ENCODE measurements at places on chromosomes 6 and 20. TPM values are rescaled to one million over a fixed set of nuclear protein-coding genes. Genes with fewer than 3 reads are reported as not detected.
A peak's percentile ranks its signal among the peaks of the same experiment; 100 is the strongest.

IL17A gene
- not detected for total RNA-seq

PTP4A1 gene
- 34.6 TPM for total RNA-seq

TPD52L2 gene
- 63.0 TPM for total RNA-seq

PHF3 gene
- total RNA-seq = 31.6 TPM

HSPA12B gene
- 6.1 TPM for total RNA-seq

CCN6 gene
- total RNA-seq = not detected

BNIP5 gene
- total RNA-seq = not detected

PCK1 gene
- total RNA-seq = 0.80 TPM

C6orf141 gene
- 0.45 TPM for total RNA-seq

GRCh38 chr6:107704347-107705013 is 119.6 kb downstream of the SCML4 start:
- no peak for DNase-seq

GRCh38 chr20:57435105-57435497 is 43.9 kb downstream of the RBM38 start:
- DNase-seq = no peak

GRCh38 chr20:50065325-50065615 is 47.7 kb downstream of the UBE2V1 start:
- peak; percentile 28 for DNase-seq

DNA sequence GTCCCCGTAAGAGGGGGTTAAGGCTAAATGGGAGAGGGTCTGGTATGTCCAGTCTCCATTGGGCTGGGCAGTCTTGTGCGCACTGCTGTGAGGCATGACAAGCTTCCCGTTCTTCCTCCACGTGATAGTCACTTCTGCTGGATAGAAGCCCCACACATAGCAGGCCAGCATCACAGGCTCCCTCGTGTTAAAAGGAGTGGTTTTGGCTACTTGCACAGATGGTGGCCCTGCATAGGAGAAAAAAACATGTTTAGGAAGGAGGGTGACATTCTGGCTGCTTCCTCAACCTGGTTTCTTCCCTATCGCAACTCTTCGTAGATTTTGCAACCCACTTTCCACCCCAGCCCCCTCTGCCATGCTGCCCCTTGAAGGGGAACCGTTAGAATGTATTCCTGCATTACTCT is 3.6 kb downstream of the HLA-DMB start:
- no peak for DNase-seq

GRCh38 chr6:124577734-124578281 is 384.4 kb upstream of the RNF217 start:
- no peak for DNase-seq

- DNase-seq = no peak
These were observed 341.6 kb upstream of the JAG1 start for GRCh38 chr20:11015440-11015839.

DNA sequence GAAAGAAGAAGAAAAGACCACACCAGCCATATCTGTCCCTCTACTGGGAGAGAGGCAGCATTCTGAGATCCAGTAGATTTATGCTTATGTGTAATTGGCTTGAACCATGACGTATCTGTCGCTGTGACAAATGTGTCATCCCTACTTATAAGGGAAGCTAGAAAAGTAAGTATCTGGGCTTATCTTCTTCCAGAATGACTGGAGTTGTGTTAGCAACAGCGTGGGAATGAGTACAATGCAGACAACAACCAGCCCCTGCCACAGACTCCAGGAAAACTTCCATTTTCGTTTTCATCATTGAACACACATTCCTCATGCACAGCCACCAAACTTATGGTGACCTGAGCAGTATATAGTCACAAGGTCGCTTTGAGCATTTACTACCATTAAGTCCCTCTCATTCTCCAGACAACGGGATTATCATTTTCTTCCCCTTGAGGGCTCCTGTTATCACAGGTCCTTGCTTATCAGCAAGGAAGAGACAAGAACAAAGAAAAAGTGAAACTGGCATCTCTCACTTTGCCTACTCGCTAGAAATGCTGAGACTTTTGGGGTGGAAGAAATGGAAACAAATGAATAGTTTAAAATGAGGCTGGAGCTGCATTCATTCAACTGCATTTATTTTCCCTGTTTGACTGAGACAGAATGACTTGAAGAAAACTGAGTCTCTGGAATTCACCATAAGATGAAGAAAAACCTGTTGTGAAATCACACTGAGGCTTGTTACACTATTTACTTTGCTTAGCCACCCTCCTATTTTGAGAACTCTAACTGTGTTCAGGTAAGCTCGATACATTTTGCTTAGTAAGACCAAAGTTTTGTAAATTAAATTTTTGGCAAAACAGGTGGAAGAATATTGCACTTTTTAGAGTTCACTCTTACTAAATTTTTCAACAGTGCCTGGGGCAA is 149.3 kb upstream of the FOXQ1 start:
- DNase-seq = no peak

GRCh38 chr20:32674362-32674789 is 635 bp upstream of the C20orf203 start:
- no peak for DNase-seq

GRCh38 chr20:39233755-39234154 is 271.6 kb downstream of the DHX35 start:
- DNase-seq = no peak

- DNase-seq = no peak
These were observed 41.1 kb downstream of the EZR start for GRCh38 chr6:158778005-158778527.

DNA sequence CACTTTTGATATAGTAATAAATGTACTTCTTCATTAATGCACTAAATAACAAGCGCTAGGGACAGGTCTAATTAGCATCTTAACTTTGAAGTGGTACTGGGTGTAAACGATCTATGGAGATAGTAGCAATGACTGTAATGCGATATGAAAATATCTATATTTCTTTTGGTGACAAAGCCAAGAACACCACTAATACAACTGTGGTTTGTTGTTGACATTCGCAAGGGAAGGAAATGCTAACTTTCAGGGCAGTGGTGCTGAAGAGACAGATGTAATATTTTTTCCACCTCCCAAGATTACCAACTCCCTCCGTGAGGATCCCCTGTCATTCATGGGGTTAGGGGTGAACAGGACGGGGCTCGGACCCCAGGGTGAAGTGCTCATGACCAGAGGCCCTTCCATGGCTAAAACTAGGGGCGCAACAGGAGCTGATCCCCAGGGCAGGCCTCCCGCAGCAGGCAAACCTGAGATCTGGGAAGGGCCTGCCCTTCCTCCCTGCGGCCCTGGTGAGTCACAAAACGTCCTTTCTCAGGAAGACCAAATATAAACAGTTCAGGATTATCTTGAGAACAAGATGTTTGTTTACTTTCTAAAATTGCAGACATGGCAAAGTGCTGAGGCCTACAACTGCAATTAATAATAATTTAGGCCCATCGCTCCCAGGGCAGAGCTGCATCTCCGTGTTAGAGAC is 65.0 kb upstream of the TOX2 start:
- no peak for DNase-seq

DNA sequence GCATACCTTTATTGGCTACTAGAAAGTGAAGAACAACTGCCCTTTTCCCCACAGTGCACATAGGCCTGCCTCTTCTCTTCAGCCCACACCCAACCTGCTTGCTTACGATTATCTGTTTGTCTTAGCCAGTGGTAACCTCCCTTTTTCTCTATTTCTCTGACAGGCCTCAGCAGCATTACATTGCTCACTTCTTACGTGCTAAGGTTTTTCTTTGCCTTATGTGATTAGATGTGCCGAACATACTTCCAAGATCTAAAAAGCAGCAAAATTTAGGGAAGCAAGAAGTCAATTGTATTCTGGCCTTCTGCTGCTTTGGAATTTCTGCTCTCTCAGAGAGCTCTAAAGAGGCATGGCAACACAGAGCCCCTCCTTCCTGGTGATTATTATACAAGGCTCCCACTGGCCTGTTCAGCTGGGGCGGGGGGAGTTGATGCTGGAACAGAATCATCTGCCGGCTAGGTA is 7.0 kb downstream of the B4GALT5 start:
- DNase-seq = no peak

- DNase-seq = no peak
These were observed 117.0 kb upstream of the OGFRL1 start for GRCh38 chr6:71171497-71172070.

DNA sequence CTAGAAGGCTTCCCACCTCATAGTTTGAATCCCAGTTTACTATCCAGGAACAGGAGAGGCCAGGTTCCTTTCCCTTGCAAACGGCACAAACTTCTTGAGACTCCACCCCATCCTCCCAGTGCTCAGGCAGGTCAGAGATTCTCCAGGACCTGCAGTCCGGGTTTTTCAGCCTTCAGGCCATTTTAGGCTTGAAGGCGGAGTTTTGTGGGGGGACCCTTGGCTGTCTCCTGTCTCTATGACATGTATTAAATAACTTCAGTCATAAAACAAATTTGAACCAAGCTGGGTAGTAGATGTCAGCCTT is 230.1 kb downstream of the NFATC2 start:
- DNase-seq = no peak

- DNase-seq = no peak
These were observed 219.6 kb downstream of the CD83 start for GRCh38 chr6:14337152-14337551.
